ENCODE measurements at places on chromosomes 16 and 17.

DNA sequence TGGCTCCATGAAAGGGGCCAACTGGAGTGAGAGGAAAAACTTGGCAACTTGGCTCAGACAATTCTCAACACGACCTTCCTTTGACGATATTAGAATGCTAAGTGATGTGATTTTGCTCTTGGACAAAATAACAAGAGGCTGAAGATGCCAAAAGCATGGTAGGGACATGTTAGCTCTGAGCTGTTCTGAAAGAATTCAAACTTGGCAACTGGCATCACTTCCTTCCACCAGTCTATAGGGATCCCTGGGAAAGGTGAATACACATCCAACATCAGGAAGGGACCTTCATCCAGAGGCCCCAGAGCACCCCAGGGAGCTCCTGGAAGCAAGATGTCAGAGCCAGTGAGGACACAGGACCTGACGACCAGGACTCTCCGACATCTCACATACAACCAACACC lies 4.3 kb downstream of the KRT37 start:
- no peaks in the 10 kb centered on the region for H3K27me3 ChIP-seq
- H3K27ac ChIP-seq: no peak overlapping the region
- no peak overlapping the region for H3K4me3 ChIP-seq

- no peaks in the 10 kb centered on the region for H3K27me3 ChIP-seq
- DNase-seq: peak; percentile 52
Observed at GRCh38 chr16:3716831-3717234, 491 bp downstream of the TRAP1 start.

- H3K36me3 ChIP-seq: no peaks in the 10 kb centered on the region
- peaks cover 50% of the 10 kb centered on the region for H3K27me3 ChIP-seq
- H3K27ac ChIP-seq: no peak overlapping the region
- no peaks in the 10 kb centered on the region for H3K4me1 ChIP-seq
Observed at GRCh38 chr17:8016632-8017424, 14.4 kb downstream of the GUCY2D start.

DNA sequence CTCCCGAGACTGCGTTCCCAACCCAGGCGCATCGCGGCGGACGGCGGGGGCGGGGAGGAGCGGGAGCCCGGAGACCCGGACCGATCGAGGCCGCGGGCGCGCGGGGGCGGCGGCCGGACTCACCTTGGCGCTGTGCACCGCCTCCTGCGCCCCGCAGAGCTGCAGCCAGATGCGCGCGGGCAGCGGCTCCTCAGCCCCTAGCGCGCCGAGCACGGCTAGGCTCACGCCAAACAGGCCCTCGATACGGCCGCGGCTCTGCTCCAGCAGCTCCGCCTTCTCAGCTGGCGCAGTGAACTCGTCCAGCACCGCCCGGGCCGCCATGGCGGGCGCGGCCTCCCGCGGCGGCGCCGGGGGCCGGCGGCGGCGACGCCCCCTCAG lies 339 bp downstream of the N4BP1 start:
- H3K27ac ChIP-seq: peak overlapping the region; percentile 93
- H3K36me3 ChIP-seq: no peaks in the 10 kb centered on the region
- peak overlapping the region; percentile 94 for H3K4me3 ChIP-seq
- H3K27me3 ChIP-seq: no peaks in the 10 kb centered on the region
- peaks cover 51% of the 10 kb centered on the region for H3K4me1 ChIP-seq

DNA sequence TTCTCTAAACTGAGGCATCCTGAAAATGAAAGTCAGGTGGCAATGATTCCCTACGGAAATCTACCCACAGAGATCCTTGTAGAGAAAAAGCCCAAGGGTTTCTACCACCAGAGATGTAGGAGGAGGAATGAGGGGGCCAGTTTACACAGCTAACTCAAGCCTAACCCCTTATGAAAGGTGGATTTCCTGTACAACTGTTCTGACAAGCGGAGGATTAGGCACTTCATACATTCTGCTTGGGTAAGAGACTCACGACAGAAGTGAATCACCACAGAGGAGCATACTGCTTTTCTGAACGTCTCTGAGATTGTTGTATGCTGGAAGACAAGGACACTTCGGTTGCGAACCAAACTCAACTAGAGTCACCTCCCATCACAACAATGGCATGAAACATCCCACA lies 72.7 kb downstream of the SMG6 start:
- H3K36me3 ChIP-seq: no peaks in the 10 kb centered on the region
- H3K4me3 ChIP-seq: no peak overlapping the region
- no peaks in the 10 kb centered on the region for H3K27me3 ChIP-seq
- DNase-seq: no peak

DNA sequence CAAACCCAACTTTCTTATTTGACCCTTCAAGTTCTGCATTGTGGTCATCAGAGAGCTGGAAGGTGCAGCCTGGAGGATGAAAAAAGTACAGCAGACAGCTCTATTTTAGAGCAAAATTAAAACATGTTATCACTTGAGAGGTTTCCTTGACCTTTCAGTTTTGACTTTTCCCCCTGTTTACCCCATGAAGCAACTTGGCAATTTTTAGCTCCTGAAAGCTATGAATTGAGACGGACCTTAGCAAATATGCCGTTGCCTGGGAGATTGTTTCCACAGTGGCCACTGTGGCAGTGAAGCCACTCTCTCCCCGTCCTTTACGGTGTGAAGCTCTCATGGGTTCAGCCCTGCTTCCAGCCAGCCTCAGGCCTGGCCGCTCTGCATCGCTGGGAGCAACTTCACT lies 398.6 kb downstream of the CPPED1 start:
- H3K27me3 ChIP-seq: no peaks in the 10 kb centered on the region
- no peak for DNase-seq
- H3K4me1 ChIP-seq: peaks cover 4% of the 10 kb centered on the region
- no peaks in the 10 kb centered on the region for H3K36me3 ChIP-seq
